ENCODE measurements at places on chromosomes 5 and 9. TPM values are rescaled to one million over a fixed set of nuclear protein-coding genes. Genes with fewer than 3 reads are reported as not detected.

SPATA31C1 gene
- total RNA-seq, result not detected

NTNG2 gene
- 0.39 TPM for total RNA-seq

- H3K4me3 ChIP-seq, result no peak overlapping the region
- no peaks in the 10 kb centered on the region for H3K27me3 ChIP-seq
- DNase-seq, result no peak
- no peaks in the 10 kb centered on the region for H3K36me3 ChIP-seq
Measured at GRCh38 chr5:9165546-9165945, 380.3 kb downstream of the SEMA5A start.

DNA sequence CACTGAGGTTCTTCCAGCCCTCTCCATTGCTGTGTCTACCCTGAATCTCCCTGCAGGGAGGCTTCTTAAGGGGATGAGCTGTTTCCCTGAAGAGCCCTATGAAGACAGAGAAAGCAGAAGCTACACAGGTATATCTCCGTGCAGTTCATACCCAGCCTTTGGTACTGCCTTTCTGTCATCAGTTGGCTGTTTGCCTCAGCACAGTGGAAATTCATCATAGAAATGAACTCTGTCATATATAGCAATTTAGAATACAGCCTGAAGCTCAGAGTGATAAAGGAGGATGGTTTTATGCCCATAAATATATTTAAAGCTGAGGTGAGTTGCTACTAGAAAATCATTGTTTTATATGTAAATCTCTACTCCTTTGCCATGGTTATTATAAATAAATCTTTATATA, 42.6 kb upstream of the KCNN2 start:
- no peaks in the 10 kb centered on the region for H3K36me3 ChIP-seq
- H3K4me1 ChIP-seq, result no peaks in the 10 kb centered on the region
- H3K27ac ChIP-seq, result no peak overlapping the region
- no peak overlapping the region for H3K4me3 ChIP-seq
- no peak for DNase-seq

DNA sequence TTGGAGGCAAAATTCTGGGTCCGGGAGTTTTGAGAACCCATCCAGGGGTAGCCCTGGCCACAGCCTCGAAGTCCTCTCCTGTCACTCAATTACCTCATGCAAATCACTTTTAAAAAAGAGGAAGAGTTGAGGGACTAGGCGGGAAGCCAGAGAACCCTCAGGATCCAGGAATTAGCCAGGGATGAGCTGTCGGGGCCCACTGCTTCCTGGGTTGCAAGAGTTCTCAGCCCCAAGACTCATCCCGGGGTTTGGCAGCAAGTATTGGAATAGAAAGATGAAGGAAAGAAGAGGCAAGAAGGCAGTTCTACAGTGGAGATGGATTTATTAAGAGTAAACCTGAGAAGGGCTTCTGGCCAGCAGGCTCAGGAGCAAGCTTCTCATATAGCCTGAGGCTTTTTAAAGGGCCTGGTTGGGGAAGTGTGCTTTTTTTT, 25.6 kb downstream of the C9orf50 start:
- peaks cover 28% of the 10 kb centered on the region for H3K4me1 ChIP-seq
- no peak for DNase-seq
- H3K27me3 ChIP-seq, result no peaks in the 10 kb centered on the region

DNA sequence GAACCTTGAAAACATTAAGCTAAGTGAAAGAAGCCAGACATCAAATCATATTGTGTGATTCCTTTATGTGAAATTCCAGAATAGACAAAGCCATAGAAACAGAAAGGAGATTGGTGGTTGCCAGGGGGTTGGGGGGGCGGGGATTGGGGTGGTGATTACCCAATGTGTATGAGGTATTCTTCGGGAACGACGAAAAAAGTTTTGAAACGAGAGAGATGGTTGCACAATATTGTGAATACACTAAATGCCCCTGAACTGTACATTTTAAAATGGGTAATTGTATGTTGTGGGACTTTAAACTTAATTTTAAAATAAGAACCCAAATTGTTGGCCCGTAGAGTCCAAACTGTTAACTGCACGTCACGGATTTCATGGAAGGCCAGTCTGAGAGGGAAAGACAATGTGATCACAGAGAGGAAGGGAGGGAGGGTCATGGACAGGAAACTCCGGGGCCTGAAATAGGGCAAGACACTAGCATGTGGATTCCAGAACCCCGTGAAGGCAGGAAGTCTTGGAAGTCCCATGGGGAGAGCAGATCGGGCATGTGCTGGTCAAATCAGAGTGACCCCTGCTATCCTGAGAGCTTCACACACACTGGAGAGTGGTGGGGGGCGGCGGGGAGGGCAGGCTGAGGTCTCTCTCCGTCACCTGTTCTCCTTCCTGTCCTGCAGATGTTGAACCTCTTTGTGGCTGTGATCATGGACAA, 218.4 kb downstream of the CACNA1B start:
- no peak overlapping the region for H3K27ac ChIP-seq
- no peaks in the 10 kb centered on the region for H3K4me1 ChIP-seq
- no peaks in the 10 kb centered on the region for H3K36me3 ChIP-seq
- DNase-seq, result no peak

- no peaks in the 10 kb centered on the region for H3K4me1 ChIP-seq
- H3K27me3 ChIP-seq, result no peaks in the 10 kb centered on the region
Measured at GRCh38 chr5:142474431-142475094, 149.7 kb upstream of the SPRY4 start.

DNA sequence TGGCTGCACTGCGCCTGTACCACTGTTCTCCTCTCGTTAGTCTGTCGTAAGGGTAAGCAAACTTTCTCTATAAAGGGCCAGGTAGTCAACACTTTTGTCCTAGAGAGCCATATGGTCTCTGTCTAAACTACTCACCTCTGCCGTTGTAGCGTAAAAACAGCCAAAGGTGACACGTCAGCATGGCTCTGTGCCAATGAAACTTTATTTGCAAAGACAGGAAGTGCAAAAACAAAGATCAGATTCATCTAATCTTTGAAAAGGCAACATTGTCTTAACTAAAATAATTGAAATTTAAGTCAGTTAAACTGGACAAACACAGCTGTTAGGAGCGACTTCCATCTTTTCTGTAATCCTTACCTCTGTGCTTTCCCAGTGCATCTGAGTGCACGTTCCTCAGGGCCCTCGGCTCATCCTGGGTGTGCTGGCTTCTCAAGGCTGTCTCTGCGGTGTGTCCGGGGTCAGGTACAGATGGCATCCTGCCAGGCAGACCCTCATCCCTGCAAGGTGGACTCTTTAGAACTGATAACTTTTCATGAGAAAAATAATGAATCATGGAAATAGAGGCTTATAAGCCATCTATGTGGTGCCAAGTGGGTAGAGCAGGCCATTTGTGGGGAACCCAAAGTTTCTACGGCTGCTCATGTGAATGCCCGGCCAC, 35.2 kb upstream of the IRX4 start:
- H3K27me3 ChIP-seq, result peaks cover 16% of the 10 kb centered on the region
- H3K4me3 ChIP-seq, result no peak overlapping the region
- no peak overlapping the region for H3K27ac ChIP-seq
- no peak for DNase-seq

GRCh38 chr9:20492772-20493171, 129.5 kb downstream of the MLLT3 start:
- H3K27me3 ChIP-seq, result no peaks in the 10 kb centered on the region
- no peak for DNase-seq
- peaks cover 4% of the 10 kb centered on the region for H3K4me1 ChIP-seq

- H3K4me1 ChIP-seq, result peaks cover 38% of the 10 kb centered on the region
- H3K36me3 ChIP-seq, result peaks cover 1% of the 10 kb centered on the region
- no peaks in the 10 kb centered on the region for H3K27me3 ChIP-seq
- H3K4me3 ChIP-seq, result no peak overlapping the region
- DNase-seq, result peak; percentile 44
Measured at GRCh38 chr5:178201221-178201926, 3.0 kb upstream of the HNRNPAB start.
